ENCODE measurements at places on chromosomes 13 and 19.

GRCh38 chr13:97274829-97275649 lies 52.9 kb downstream of the MBNL2 start:
- DNase-seq, result no peak

DNA sequence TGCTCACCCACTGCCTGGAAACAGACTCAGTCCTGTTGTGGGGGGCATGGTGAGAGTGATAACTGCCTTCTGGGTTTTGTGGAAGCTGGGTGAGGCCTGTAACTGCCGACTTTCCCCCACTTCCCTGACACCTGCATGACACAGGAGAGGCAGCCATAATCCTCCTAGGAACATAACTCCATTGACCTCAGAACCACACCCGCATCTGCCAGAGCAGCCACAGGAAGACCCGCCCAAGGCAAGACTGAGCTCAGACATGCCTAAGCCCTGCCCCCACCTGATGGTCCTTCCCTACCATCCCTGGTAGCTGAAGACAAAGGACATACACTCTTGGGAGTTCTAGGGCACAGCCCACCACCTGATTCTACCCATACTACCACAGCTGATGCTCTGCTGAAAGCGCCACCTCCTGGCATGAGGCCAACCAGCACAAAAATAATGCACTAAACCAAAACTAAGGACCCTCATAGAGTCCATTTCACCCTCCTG lies 326.7 kb downstream of the RBM26 start:
- no peak for DNase-seq

GRCh38 chr19:46824890-46825730 lies 25.5 kb downstream of the AP2S1 start:
- no peak for DNase-seq

- DNase-seq, result no peak
These were observed 2.2 kb downstream of the PEPD start for GRCh38 chr19:33519416-33519815.

DNA sequence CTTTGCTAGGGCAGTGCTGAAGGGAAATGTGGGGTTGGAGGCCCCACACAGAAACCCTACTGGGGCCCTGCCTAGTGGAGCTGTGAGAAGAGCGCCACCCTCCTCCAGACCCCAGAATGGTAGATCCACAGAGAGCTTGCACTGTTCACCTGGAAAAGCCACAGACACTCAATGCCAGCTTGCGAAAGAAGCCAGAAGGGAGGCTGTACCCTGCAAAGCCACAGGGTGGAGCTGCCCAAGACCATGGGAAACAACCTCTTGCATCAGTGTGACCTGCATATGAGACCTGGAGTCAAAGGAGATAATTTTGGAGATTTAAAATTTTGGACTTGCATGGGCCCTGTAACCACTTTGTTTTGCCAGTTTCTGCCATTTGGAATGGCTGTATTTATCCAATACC lies 615.4 kb upstream of the MIR17HG start:
- DNase-seq, result no peak

- DNase-seq, result no peak
These were observed 163.9 kb downstream of the KCTD15 start for GRCh38 chr19:33960566-33960965.

DNA sequence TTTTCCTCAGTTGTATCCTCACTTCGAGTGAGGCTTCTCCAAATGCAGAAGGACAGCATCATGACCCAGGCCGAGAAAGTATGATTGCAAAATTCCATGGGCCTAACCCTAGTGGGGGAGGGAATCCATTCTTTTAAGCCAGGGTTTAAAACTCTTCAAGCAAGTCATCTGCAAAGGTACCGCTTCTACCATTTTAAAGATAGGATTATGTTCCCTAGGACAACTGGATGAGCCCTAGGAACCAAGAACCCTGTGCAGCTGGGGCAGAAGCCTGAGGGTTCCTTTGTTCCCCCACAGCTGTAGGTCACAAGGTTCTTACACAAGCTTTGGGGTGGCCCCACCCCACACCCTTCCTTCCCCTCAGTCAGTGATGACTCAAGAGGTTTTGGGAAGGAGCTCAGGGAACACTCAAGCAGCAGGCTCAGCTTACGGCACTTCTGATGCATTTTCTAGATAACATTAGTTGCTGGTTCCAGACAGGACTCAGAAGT lies 13.5 kb downstream of the ARL11 start:
- DNase-seq, result no peak
